Regular cardiac myocyte (primary cell): ENCODE measurements at places on chromosomes 6 and 20. TPM values are rescaled to one million over a fixed set of nuclear protein-coding genes. Genes with fewer than 3 reads are reported as not detected.

The OGFR gene
- 31.3 and 40.3 TPM in 2 replicates for total RNA-seq

The LGSN gene
- total RNA-seq: under 0.01 TPM in 1 of 2 replicates, not detected in the other

The FAM210B gene
- 31.4 and 42.0 TPM in 2 replicates for total RNA-seq

The POU3F2 gene
- not detected in 2 replicates for total RNA-seq

The FAM120B gene
- total RNA-seq: 12.1 and 16.5 TPM in 2 replicates

The ADGB gene
- total RNA-seq: not detected in 2 replicates

The MICB gene
- total RNA-seq: 9.0 and 20.7 TPM in 2 replicates
